ENCODE measurements at places on chromosomes 6 and 20.

DNA sequence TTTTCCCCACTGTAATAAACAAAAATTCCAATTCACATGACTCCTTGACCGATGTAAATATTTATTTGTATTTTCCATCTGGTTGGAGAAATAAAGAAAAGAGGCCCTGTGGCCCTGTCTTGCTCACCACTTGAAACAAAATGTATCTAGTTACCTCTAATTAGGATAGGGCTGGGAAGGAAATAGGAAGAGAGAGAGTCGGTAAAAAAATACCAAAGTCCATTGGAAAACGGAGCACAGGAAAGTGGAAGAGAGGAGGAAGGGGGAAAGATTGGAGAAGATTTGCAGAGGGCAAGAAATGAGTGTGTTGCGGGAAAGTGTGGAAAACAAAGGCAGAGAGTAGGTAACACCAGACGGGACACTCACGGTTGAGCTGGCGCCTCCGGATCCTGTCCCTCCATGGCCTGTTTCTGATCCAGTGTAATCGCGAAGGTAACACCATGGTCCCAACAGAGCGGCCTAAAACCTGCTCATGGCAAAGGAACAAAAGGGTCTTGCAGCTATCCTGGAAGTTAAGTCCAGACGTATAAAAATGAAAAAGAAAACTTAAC is 105.8 kb upstream of the RIPOR2 start:
- DNase-seq, result no peak
- H3K4me3 ChIP-seq, result no peak overlapping the region
- no peaks in the 10 kb centered on the region for H3K4me1 ChIP-seq

GRCh38 chr6:157980288-157981131 is 1.2 kb upstream of the SYNJ2 start:
- H3K27ac ChIP-seq, result peak overlapping the region; percentile 85
- H3K4me3 ChIP-seq, result peak overlapping the region; percentile 86
- H3K36me3 ChIP-seq, result no peaks in the 10 kb centered on the region
- no peaks in the 10 kb centered on the region for H3K27me3 ChIP-seq
- no peak for DNase-seq

DNA sequence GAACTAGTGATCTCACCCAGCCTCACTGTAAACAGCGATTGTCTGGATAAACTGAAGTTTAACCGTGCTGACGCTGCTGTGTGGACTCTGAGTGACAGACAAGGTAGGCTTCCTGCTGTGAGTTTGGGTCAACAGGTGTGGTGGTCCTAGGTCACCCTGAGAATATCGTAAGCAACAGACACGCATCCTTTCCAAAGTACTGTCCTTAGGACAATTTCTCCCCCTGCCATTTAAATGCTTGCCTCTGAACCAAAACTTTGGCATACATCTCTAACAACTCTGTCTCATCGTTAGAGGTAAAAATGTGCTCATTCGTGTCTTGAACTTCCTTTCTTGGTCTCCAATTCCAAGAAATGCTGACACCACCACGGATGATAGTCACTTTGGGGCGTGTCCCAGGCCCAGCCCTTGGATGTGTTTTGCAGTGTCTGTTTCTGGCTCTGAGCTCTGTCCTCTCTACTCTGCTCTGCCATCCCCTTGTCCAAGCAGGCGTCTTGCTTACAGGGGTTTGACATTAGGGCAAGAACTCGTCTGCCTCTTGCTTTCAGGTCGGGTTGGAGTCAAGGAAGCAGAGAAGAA is 95.5 kb downstream of the EYA2 start:
- H3K4me1 ChIP-seq, result no peaks in the 10 kb centered on the region
- no peaks in the 10 kb centered on the region for H3K27me3 ChIP-seq
- H3K4me3 ChIP-seq, result no peak overlapping the region
- DNase-seq, result peak; percentile 42
- no peaks in the 10 kb centered on the region for H3K36me3 ChIP-seq

GRCh38 chr20:53399083-53399482 is 194.6 kb downstream of the ZNF217 start:
- H3K27me3 ChIP-seq, result no peaks in the 10 kb centered on the region
- no peak for DNase-seq
- H3K36me3 ChIP-seq, result no peaks in the 10 kb centered on the region
- H3K27ac ChIP-seq, result no peak overlapping the region

GRCh38 chr6:117463762-117464665 is 18.5 kb upstream of the DCBLD1 start:
- H3K27ac ChIP-seq, result no peak overlapping the region
- no peaks in the 10 kb centered on the region for H3K36me3 ChIP-seq
- no peaks in the 10 kb centered on the region for H3K4me1 ChIP-seq
- H3K27me3 ChIP-seq, result no peaks in the 10 kb centered on the region
- DNase-seq, result no peak

DNA sequence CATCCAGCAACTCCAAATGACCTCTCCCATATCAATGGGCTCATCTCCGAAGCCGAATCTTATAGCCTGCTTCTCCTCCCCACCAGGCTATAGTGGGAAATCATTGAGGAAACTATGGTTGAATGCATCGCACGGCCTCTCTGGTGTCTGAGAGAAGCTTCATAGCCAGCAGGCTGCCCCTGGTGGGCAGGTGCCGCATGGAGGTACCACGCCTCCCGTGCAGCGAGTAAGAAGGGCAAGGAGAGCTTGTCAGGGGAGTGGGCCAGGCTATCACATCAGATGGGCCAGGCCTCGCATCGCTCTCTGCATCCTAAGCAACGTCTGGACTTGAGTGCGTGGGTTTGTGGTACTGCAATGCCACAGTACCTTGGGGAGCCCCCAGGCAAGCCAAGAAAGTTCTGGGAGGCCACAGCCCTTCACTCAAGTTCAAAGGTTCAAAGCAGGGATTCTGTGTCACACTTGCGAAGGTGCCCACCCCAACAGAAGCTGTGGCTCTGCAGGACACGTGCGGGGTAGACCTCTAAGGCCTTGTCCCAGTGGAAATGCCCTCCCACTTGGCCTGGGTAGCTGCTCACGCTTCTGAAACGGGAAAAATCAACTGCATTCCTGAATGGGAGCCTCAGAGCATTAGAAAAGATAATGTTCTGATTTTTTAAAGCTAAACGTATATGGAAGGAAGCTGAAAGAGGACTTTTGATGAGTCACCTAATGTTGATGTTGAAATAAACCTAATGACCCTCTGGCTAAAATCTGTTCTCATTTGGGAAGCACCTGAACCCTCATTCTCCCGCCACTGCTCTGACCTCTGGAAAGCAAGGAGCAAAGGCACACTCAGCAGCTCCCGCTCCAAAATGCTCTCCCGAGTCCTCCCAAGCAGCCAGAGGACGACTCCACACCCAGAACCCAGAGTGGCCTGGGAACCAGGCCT is 8.4 kb upstream of the IRF4 start:
- no peaks in the 10 kb centered on the region for H3K36me3 ChIP-seq
- no peaks in the 10 kb centered on the region for H3K4me1 ChIP-seq
- DNase-seq, result no peak
- H3K4me3 ChIP-seq, result no peak overlapping the region

- no peak overlapping the region for H3K27ac ChIP-seq
- peaks cover 77% of the 10 kb centered on the region for H3K36me3 ChIP-seq
- H3K4me1 ChIP-seq, result peaks cover 22% of the 10 kb centered on the region
These were observed 13.7 kb upstream of the UBE2V1 start for GRCh38 chr20:50126662-50127061.

DNA sequence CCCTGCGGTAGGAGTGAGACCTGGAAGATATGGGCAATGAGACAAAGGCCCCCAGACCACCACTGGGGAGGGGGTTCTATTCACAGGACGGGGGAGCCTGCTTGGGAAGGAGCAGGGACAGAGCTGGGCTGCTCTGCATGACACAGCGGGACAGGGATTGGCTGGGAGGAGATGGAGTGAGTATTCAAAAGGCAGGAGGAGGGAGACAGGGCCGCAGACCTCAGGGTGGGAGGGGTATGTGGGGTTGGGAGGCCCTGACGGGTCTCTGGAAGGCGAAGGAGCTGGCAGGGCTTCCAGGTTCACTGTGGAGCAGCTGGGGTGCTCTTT is 60.8 kb upstream of the RPS6KA2 start:
- no peak overlapping the region for H3K4me3 ChIP-seq
- H3K36me3 ChIP-seq, result no peaks in the 10 kb centered on the region

DNA sequence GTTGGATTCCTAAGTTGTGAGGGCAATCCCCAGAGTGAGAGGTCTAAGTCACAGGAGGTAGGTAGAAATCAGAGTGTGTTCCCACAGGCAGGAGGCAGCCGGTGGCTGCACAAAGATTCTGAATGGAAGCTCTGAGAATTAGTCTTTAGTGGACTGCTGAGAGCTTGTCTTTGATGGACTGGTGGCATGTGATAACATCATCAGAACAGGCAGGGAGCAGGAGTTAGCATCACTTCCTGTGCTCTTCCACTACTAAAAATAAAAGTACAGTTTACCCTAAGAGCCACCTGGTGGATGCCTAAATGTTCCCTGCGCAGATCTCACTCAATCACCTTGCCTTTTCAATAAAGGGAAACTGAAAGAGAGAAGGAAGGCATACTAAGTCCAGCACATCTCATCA is 294.6 kb upstream of the POU3F2 start:
- H3K4me1 ChIP-seq, result no peaks in the 10 kb centered on the region
- no peak overlapping the region for H3K4me3 ChIP-seq
- H3K27me3 ChIP-seq, result no peaks in the 10 kb centered on the region
- H3K27ac ChIP-seq, result no peak overlapping the region

DNA sequence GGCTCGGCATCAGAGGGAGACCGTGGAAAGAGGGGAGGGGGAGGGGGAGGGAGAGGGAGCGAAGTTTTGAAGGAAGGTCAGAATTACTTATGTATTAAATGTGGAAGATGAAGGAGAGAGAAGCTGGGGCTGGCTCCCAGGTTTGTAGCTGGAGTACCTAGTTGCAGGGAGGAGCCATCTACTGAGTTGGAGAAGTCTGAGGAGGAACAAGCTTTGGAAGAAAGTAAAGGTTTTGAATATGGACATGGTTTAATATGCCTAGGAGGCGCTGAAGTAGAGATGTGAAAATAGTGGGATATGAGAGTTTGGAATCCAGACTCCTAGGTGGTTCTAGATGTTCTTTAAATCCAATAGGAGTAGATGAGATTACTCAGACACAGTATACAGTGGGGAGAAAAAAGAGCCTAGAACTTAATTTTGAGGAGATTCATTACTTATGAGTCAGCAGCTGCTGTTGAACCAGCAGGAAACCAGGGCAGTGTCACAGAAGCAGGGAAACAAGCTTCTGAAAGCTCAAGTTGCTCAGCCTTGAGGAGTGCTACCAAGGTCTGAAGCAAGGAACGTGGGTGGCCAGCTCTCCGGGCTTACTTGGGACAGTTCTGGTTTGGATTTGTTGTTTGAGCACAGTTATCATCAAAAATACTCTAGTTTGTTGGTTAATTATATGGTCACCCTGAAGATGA is 149.3 kb downstream of the UTRN start:
- no peak for DNase-seq
- H3K36me3 ChIP-seq, result peaks cover 58% of the 10 kb centered on the region
- peaks cover 4% of the 10 kb centered on the region for H3K4me1 ChIP-seq
- H3K4me3 ChIP-seq, result no peak overlapping the region

DNA sequence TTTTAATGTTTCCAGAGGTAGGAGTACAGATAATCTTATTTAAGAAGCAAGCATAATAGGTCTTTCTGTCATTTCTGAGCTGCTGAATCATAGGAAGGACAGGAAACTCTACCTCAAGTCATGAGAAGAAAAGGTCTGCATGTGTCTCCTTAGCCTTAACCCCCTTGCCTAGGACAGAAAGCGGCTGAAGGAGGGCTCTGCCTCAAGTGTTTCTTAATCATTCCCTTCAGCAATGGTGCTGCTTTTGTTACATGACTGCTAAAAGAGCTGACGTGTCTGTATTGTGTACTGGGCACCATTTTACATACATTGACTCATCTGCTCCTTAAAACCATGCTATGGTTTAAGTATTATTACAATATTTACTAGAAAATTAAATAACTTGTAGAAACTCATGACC is 564.0 kb upstream of the AGPAT4 start:
- DNase-seq, result no peak
- H3K4me1 ChIP-seq, result no peaks in the 10 kb centered on the region
- no peaks in the 10 kb centered on the region for H3K36me3 ChIP-seq
- H3K27me3 ChIP-seq, result no peaks in the 10 kb centered on the region
- H3K4me3 ChIP-seq, result no peak overlapping the region

DNA sequence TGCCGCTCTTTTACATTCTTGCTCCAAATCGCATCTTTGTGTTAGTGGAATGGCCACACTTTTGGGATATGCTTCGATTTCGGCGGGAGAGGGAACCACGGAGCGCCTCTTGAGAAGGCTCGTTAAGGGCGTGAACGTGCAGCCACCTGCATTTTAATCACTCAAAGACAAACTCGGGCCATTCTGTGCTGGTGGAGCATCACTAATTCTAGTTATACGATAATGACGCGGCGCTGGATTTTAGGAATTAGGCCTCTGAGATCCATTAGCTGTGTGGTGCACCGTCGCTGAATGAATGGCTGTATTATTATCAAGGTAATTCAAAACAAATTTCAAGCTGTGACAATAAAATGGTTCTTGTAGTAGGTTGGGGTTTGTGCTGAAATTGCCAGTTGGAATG is 305.6 kb downstream of the CDH4 start:
- H3K4me3 ChIP-seq, result no peak overlapping the region
- H3K27me3 ChIP-seq, result no peaks in the 10 kb centered on the region
- no peak overlapping the region for H3K27ac ChIP-seq
- DNase-seq, result no peak
- no peaks in the 10 kb centered on the region for H3K36me3 ChIP-seq

DNA sequence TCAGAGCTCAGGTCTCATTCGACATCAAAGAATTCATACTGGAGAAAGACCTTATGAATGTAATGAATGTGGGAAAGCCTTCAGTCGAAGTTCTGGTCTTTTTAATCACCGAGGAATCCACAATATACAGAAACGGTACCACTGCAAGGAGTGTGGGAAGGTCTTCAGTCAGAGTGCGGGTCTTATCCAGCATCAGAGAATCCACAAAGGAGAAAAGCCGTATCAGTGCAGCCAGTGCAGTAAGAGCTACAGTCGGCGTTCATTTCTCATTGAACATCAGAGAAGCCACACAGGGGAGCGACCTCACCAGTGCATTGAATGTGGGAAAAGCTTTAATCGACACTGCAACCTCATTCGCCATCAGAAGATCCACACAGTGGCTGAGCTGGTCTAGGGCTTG is 7.7 kb downstream of the ZSCAN9 start:
- no peak for DNase-seq
- no peaks in the 10 kb centered on the region for H3K27me3 ChIP-seq
- no peak overlapping the region for H3K4me3 ChIP-seq
- no peaks in the 10 kb centered on the region for H3K4me1 ChIP-seq
- peaks cover 67% of the 10 kb centered on the region for H3K36me3 ChIP-seq
